ENCODE measurements at places on chromosomes 5 and 9.

DNA sequence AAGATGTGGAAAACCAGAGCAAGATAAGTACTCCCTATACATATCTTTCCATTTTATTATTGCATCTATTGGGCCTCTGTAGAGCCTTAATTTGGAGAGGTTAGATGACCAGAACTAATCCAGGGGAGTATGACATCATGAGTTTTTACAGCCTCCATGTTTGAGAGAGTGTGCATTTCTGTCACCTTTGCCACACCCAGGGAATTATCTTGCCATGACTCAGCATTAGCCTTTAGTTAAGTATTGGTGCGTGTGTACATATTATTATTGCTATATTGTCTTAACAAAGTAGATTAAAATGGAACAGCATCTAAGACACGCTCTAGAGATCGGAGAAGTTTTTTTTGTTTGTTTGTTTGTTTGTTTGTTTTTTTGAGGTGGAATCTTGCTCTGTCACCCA is 27.6 kb downstream of the DIMT1 start:
- DNase-seq: no peak

DNA sequence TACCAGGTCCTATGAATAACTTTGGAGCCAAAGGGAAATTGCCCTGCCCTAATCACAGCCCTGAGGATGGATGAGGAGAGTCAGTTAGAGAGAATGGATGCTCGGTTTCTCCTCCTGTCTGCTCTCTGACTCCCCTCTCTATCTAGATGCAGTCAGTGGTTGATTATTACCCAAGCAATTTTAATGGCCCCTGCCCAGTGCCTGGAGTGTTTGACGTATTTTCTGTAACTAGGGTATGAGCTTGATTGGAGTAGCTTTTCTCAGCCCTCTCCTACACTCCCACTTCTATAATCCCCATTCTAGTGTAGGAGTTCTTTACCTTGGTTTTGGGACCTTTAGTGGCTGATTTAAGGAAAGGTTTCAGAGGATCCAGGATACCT is 60.4 kb downstream of the DOCK2 start:
- no peak for DNase-seq

DNA sequence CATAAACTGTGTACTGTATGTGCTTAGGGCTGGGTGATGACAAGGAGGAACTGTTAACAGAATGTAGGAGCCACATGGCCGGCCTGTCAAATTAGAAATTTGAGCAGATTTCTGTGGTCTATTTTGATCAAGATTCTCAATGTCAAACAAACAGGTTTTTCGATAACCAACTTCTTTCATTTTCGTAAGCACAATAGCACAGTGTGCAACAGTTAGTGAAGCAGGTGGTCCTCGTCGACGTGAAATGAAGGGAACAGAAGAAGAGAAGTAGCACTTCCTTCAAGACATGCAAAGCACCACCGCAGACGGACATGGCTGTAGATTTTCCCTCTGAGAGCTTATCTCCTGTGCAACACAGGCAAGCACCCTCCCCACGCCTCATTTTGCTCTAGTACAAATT is 252.1 kb downstream of the CRB2 start:
- no peak for DNase-seq

- no peak for DNase-seq
These were observed 57.8 kb upstream of the SPINK5 start for GRCh38 chr5:148005788-148006520.

GRCh38 chr9:98306384-98307145 is 51.1 kb upstream of the TBC1D2 start:
- no peak for DNase-seq

GRCh38 chr5:141492168-141492885 is 3.4 kb downstream of the PCDHGC5 start:
- DNase-seq: no peak

DNA sequence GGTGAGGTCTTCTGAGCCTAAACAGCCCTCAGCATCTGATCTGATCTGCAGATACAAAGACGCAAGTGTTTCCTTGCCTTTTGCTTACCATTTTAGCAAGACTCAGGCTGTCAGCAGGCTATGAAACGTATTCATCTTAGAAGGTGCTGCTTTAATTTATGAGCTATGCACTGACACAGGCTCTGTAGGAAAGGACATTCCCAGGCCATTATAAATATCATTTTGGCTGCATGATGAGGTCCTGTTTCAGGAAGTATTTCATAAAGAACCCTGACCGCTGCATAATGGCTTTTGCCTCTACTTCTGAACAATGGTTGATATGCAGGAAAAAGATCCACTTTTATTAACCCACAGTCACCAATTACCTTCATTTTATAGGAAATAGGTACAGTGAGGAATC is 98.4 kb upstream of the CAST start:
- DNase-seq: no peak

- DNase-seq: no peak
These were observed 65.8 kb downstream of the SHB start for GRCh38 chr9:38003230-38003629.

DNA sequence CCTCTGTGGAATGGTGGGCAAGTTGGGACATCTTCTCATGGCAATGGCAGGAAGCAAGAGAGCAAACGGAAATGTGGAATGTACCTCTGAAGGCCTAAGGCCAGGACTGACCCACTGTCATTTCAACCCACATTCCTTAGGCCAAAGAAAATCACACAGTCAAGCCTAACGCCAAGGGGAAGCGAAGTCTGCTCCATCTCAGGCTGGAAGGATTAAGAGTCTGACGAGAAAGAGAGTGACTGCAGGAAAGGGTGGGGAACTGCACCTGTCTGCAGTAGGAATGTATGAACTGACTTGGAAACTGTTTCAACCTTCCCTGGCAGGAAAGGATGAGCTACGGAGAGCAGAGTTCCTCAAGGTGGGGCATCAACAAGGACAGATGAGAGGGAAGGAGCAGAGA is 90.2 kb upstream of the TAS2R1 start:
- DNase-seq: no peak

DNA sequence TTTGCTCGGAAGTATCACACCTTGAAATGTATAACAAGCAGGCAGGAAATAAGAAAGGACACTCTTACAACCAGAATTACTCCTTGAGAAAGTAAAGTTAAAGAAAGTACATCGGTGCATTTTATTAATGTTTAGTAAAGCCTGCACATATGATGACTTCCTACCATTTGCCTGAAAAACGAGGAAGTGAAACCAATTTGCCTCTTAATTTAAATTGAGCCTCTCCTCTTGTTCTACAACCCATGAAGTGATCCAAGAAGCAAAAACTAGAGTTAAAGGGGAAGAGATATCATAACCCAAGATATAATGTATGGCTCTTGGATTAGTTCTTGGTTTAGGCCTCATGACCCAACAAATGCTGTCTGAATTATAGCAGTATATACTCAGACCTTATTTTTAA is 95.6 kb downstream of the GNAQ start:
- DNase-seq: no peak

All from activated B cell treated with CpG ODN at 0.5 μM for 24 hours (primary cell).